Hematopoietic multipotent progenitor cell treated with erythropoietin and hydrocortisone succinate and interleukin-3 and kit ligand, for 17 days (in vitro differentiated cells): ENCODE measurements at places on chromosomes 7 and 10.

GRCh38 chr7:43636093-43636492 is 53.2 kb downstream of the STK17A start:
- no peak for DNase-seq

GRCh38 chr7:23184709-23185359 is 3.0 kb downstream of the NUP42 start:
- peak; percentile 85 for DNase-seq

GRCh38 chr10:49369216-49370162 is 26.4 kb downstream of the DRGX start:
- no peak for DNase-seq

- DNase-seq = no peak
Measured at GRCh38 chr10:47137311-47137851, 162.6 kb upstream of the GDF10 start.

- no peak for DNase-seq
Measured at GRCh38 chr7:49520951-49521350, 252.5 kb upstream of the VWC2 start.

- no peak for DNase-seq
Measured at GRCh38 chr10:88095778-88096431, 232.5 kb downstream of the PTEN start.

GRCh38 chr7:125358551-125359167 is 429.0 kb upstream of the POT1 start:
- DNase-seq = no peak

DNA sequence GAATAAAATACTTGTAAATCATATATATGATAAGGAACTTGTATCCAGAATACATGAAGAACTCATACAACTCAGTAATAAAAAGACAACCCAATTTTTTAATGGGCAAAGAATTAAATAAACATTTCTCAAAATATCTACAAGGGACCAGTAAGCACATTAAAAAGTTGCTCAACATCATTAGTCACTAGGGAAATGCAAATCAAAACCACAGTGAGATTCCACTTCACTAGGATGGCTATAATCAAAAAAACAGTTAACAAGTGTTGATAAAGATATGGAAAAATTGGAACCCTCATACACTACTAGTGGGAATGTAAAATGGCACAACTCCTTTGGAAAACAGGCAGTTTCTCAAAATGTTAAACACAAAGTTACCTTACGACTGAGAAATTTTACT is 40.3 kb upstream of the YAE1 start:
- DNase-seq = no peak

DNA sequence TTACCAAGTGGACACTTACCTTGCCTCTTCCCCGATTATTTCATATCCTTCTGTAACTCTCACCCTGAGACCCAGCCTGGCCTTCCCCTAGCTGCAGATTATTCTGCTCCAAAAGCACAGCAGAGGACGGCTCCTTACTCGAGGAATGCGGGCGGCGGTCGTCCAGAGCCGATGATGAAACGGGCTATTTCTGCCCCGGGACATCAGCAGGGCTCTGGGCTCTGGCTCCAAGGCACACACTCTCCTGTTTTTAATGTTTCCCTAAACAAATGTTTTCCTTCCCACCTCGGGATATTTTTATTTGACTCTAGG is 343 bp upstream of the C10orf71 start:
- no peak for DNase-seq

- DNase-seq = peak; percentile 54
Measured at GRCh38 chr10:12656518-12657142, 307.3 kb downstream of the CAMK1D start.

DNA sequence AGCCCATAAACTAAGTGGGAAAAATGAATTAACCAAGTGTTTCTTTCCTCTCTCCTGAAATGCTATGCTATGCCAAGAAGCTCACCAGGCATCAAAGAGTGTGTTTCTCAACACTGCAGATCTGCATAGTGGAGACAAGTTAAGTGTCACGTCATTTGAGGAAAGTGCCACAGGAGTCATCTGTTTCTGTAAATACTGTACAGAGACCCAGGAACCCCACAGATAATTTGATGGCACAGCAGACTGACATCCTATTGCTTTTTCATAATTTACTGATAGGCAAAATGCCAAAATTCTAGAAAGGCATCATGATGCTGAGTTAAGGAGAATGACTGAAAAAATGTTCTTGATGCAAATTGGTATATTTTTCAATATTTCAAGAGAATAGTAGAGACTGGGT is 124.3 kb downstream of the NRCAM start:
- DNase-seq = no peak

- no peak for DNase-seq
Measured at GRCh38 chr10:107436568-107436967, 272.1 kb upstream of the SORCS1 start.

GRCh38 chr7:157010588-157011332 is at the start of gene MNX1:
Gene MNX1, minus strand, starts transcription at chr7:157010663. Its CDS starts 313 bp downstream, at chr7:157010350.
- no peak for DNase-seq

GRCh38 chr10:118310822-118311221 is 31.3 kb downstream of the FAM204A start:
- DNase-seq = no peak

DNA sequence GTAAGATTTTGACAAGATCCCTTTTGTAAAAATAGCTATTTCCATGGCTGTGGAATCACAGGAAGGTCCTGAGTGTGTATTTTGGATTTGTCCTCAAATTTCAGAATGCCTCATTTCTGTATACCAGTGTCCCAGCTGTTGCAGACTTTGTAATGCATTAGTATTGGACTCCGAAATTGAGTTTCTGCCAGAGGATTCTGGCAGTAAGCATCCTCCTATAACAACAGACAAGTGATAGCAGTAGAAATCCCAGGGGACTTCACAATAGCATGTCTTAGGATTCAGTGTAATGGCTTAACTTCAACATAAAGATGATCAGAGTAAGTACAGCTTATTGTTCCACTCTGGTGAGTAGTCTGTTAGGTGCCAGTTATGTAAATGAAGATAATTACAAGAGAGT is 104.6 kb downstream of the FOXP2 start:
- DNase-seq = no peak

DNA sequence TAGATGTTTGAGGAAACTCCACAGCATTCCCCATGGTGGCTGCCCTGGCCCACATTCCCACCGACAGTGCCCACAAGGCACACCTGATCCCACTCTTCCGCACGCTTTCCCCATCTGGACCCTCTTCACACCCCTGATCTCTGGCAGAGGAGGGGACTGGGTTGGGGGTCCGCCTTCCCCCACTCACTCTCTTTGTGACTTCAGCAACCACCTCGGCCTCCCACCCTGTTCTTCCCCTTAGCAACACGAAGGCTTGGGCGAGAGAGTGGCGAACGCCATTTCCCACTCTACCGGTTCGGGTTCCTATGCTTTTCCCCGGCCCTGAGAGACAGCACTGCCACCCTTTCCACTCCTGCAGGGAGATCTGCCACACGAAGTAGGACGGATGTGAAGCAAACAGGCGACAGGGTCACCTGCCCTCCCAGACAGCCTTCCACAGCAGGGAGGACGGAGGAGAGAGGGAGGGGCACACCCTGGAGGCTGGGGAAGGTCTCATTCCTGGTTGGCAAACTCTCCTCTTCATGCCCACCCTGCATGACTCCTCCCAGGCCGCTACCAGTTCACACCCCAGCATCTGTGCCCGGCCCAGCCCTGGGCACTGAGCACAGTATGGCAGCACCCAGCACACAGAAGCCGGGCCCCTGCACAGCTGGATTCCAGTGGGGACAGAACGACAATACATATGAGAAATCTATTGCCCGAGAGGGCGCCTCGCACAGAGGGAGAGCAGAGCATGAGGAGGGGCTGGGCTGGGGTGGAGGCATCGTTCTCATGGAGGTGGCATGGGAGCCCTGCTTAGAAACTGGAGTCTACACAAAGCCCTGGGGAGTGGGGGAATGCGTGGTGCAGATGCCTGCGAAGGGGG is 93.5 kb downstream of the PAXIP1 start:
- DNase-seq = no peak

GRCh38 chr7:77537136-77537777 is at the start of gene PTPN12:
Gene PTPN12, plus strand, starts transcription at chr7:77537295. Its CDS starts 252 bp downstream, at chr7:77537547.
- DNase-seq = no peak

DNA sequence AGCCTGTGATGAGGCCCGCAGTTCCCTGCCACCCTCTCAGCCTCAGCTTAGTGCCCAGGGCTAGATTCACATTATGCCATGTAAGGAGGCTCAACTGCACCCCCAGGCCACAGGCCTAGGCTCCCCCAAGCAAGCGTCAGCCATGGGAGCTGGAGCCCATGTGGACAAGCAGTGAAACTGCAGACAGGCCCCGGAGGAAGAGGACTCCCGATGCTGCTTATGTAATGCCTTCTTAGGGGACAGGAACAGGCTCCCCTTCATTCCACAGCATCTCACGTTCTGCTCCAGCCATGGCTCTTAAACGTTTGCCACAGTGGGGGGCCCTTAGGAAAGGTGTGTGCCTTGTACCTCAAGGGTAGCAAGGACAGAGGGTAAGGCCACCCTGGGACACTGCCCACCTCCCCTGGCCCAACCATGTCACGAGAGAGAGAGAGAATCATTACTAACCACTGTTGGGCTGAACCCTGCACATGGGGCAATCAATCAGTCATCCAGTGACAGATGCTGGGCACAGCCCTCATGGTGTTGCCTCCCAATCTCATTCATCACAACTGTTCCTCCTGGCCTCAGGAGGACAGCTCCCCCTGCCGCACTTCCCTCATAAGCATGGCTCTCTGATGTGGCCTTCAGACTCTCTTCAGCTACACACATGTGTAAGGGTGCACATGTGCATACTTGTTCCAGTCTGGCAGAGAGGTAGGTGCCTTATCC is 263.0 kb downstream of the GRID1 start:
- no peak for DNase-seq

DNA sequence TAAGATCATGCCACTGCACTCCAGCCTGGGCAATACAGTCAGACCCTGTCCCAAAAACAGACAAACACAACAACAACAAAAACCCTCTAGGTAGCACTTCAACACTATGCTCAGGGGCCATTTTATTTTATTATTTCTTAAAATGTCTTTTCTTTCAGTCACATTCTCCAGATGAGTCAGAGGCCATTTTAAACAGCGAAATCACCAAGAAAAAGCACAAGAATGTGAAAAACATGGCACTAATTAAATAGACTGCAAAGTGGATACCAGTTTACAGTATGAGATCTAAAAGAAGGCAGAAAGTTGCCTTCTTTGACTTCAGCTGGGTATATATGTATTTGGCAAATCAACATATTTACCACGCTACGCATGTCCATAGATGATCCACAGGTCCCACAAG is 6.1 kb upstream of the FGL2 start:
- DNase-seq = no peak

DNA sequence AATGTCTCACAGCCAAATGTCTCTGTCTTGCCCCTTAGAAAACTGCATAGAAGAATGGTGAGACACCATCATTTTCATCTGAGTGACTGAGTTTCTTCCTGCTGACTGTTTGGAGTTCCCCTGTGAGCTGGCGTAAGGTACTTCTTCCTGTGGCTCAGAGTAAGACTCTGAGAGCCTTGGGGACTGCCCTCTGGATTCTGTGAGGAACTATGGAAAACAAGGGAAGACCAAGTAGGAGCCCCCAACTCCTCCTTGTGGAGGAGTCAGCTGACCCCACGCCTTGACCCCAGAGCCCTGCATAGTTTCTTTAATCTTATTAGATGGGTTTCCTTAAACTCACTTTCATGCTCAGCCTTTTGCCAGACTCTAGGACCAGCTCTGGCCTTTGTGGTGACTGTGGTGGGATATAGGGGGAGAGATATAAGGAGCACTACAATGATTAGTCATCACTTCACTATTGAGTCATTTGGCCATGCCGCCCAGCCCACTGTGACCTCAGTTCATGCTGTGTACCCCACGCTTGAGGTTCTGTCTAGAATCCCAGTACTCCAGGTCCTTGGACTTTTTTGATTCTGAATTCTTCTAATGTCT is 51.8 kb upstream of the FAM133B start:
- DNase-seq = no peak

DNA sequence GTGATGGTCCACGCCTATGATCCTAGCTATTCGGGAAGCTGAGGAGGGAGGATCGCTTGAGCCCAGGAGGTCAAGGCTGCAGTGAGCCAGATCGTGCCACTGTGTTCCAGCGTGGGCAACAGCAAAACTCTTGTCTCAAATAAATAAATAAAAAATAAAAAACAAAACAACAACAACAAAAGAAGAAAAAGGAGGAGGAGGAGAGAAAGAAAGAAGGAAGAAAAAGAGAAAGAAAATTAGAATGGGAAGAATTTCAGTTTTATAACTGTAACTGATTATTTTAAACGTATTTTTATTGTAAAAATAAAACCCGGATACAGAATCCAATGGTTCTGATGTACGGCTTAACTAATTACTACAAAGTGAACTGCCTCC is 37.2 kb upstream of the PSAP start:
- DNase-seq = no peak

- no peak for DNase-seq
Measured at GRCh38 chr10:113096128-113096996, 146.3 kb downstream of the TCF7L2 start.

GRCh38 chr10:110425684-110426293 is 71.9 kb upstream of the DUSP5 start:
- peak; percentile 25 for DNase-seq

DNA sequence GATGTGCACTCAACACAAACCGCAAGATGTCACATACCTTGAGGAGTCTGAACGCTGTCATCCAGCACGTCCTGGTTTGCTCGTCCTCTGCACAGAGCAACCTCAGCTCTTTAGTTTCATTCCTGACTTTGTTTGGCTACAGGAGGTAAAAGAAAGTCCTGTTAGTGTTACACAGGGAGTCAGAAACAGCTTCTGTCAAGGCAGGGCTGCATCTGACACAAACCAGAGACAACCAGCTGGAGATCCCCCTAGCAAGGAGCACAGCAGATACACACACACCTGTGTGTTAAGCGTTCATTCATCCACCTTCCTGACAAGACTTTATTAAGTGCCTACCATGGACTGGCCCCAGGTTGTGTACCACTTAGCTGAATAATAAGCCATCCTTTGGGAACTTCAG is 47.5 kb upstream of the DDC start:
- DNase-seq = no peak

DNA sequence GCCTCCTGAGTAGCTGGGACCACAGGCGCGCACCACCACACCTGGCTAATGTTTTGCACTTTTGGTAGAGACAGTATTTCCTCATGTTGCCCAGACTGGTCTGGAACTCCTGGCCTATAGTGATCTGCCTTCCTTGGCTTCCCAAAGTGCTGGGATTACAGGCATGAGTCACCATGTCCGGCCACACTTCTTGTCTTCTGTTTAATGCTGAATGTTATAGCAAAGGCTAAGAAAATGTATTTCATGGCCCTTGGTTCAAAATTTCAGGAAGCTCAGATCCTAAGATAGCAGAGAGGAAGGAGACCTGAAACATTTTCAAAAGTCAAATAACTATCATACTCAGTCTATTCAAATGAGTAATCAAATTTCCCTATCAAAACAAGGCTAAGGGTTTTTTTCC is 229.6 kb downstream of the BAMBI start:
- DNase-seq = no peak

- DNase-seq = no peak
Measured at GRCh38 chr7:19617901-19618300, 90.9 kb downstream of the POLR1F start.

- no peak for DNase-seq
Measured at GRCh38 chr10:124004663-124005004, 88.8 kb downstream of the CHST15 start.

GRCh38 chr10:73774637-73775036 is 7.2 kb upstream of the CHCHD1 start:
- DNase-seq = peak; percentile 76

GRCh38 chr7:4653771-4654170 is 28.3 kb upstream of the FOXK1 start:
- DNase-seq = no peak
